ENCODE measurements at places on chromosomes 7 and 10.

DNA sequence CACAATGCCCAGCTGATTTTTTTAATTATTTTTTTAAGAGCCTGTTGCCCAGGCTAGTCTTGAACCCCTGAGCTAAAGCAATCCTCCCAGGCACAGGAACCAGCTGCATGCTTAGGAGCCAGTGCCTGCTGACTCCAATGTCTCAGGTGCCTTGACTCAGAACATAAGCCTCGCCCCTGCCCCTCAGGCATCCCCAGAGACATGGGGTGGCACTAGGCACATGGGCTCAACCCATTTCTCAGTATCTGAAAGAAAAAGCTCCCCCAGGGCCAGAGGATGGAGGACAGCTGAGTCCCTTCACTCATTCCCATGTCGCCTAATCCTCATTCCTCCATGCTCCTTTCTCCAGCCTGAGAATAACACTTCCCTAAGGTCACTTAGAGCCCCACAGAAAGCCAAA, 39.1 kb downstream of the KCNH2 start:
- no peak for DNase-seq

DNA sequence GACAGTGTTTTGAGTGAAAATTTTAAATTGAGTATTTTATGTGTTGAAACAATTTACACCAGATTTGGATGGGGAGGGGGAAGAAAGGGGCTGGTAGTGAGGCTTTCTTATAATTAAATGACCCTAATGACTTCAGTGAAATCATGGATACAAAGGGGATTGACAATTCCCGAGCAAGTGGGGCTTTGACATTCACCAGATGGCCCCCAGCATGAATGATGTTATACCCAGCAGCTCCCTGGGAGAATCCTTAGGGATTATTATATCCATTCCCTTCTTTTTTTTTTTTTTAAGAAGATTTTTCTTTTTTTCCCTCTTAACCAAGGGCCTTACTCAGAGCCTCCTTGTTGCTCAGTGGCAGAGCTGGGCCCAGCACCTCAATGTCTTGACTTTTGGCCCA, 17.9 kb downstream of the PLPP4 start:
- DNase-seq: no peak

GRCh38 chr7:46450425-46450824, 529.4 kb upstream of the IGFBP3 start:
- DNase-seq: no peak

DNA sequence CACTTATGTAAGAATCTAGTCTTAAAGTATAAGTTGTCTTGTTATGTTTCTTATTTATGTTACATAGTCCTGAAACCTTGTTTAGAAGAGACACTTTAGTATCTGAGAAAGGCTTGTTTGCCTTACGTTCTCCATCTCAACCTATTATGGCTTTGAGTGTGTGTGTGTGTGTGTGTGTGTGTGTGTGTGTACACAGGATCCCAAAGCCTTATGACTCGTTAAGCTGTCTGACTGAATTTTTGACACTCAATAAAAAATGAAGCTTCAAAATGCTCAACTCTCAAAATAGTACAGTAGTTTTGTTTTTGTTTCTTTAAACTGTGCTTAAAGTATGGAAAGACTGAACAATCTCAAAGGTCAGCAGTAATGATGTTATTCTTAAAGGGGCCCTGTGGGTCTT, 18.0 kb downstream of the CALU start:
- DNase-seq: no peak

DNA sequence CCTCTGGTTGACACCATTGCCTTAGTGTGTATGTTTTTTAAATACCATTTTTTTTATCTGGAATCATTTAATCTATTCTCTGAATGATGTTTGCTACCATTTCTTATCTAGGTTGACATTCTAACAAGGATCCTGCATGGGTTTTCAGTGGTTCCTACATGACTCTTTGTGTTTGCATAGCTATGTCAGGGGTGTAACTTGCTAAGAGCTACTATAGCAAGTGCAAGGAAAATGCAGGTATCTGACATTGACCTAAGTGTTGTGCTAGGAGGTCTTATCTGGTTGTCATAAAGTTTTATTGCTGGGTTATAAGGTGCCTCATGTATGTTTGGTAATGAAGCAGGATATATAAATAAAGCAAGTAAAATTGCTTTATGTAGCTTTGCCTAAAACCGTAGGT, 183.2 kb downstream of the PLXDC2 start:
- no peak for DNase-seq

DNA sequence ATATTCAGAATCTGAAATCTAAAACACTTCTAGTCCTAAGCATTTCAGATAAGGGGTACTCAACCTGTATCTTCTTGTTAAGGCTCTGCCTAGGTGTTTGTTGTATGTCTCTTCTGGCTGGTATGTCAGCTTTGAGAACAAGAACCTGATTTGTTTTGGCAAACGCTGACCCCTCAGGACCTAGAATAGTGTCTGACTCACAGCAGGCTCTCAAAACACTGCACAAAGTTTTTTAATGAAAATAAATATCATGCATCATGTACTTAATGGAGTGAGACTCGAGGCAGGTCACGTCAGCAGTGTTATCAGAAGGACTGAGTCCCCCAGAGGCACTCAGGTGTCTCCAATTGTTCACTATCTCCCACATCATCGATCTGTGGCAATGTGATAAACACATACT, 99.1 kb downstream of the GLI3 start:
- DNase-seq: no peak

- DNase-seq: no peak
Observed at GRCh38 chr7:14432924-14433323, 443.5 kb upstream of the ETV1 start.

DNA sequence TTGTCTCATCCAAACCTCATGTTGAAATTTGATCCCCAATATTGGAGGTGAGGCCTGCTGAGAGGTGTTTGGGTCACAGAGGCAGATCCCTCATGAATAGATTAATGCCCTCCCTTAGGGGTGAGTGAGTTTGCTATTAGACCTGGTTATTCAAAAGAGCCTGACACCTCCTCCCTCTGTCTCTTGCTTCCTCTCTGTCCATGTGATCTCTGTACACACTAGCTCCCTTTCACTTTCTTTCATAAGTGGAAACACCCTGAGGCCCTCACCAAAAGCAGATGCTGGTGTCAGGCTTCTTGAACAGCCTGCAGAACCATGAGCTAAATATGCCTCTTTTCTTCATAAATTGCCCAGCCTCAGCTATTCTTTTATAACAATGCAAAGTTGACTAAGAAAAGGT, 447.1 kb downstream of the MDFIC start:
- DNase-seq: no peak

DNA sequence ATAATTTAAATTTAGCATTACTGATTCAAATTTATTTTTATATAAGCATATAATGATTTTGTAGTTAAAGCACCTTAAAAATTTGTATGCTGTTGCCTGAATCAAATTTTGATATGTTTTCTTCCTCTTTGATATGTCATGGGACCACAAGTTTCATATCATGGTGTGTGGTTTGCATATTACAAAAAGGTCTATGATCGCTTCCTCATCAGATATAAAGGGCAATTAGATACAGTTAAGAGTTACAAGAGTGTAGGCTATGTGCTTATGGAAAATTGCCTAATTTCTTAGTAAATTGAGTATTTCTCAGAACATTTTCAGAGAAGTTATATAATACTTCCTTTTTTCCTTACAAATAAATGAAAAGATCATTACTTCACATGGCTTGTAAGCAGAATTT, 22.2 kb downstream of the MRC1 start:
- no peak for DNase-seq

DNA sequence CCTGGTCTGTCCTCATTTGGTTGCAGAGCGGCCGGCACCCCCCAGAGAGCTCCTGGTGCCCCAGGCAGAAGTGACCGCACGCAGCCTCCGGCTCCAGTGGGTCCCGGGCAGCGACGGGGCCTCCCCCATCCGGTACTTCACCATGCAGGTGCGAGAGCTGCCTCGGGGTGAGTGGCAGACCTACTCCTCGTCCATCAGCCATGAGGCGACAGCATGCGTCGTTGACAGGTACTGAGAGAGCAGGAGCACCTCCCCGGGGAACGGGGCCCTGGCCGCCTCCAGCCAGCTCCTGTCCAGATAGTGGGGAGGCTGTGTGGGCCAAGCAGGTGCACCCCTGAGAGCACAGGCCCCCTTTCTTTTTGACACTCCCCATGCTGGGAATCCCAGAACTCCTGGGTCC, 532.9 kb upstream of the FOXK1 start:
- DNase-seq: no peak

Data from DMS79 (cell line).